ENCODE measurements at places on chromosomes 1 and 21. TPM values are rescaled to one million over a fixed set of nuclear protein-coding genes. Genes with fewer than 3 reads are reported as not detected.

Gene GUCA2A
- not detected for total RNA-seq

DNA sequence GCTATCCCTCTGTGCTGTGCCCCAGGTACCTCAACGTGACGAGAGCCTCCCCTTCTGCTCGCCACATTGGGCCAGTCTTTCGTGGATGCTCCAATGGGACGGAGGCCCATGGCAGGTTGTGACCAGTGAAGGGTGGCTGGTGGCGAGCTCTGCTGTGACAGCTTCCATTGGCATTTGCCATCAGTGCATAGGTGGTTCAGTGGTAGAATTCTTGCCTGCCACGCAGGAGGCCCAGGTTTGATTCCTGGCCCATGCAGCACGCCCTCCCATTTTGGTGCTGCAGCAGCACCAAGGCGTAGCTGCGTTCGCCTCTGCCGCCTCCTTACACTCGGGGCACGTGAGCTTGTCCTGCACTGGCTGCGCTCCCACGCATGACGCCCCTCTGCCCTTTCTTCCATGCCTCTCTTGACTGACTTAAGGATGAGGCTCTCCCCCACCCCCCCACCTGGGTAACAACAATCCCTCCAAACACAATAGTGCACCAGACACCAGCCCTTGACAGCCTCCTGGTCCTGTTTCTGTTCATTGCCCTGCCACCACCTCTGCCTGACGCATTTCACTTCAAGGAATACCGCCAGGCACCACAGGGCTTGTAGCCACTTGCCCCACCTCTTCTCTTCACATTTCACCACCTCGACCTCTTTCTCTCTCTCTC lies 24.7 kb upstream of the FCGR2A start:
- H3K36me3 ChIP-seq, result no peaks in the 10 kb centered on the region
- no peak overlapping the region for H3K4me3 ChIP-seq
- no peak overlapping the region for H3K27ac ChIP-seq
- H3K27me3 ChIP-seq, result peaks cover 9% of the 10 kb centered on the region
- no peak for DNase-seq

Gene GJA8
- total RNA-seq, result not detected

DNA sequence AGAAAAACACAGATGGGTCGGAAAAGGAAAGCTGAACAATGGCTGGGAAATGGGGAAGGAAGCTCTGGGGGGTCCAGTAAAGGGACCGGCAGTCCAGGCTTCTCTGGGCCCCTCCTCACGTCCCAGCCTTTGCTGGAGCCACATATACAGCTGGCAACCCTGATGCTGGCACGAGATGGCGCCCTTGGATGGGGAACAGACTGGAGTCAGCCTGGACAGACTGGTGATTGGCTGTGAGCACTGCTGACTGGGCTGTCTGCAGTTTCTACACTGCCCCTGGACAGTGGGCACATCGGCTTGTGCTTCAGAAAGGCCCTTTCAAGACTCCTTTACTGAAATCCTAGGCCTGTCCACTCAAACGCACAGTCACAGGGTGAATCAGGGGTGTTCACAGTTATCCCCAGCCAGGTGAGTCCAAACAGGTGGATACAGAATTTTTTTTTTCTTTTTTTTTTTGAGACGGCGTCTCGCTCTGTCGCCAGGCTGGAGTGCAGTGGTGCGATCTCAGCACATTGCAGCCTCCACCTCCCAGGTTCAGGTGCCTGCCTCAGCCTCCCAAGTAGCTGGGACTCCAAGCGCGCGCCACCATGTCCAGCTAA lies 31.1 kb upstream of the ZBTB40 start:
- H3K36me3 ChIP-seq, result no peaks in the 10 kb centered on the region
- H3K27me3 ChIP-seq, result peaks cover 35% of the 10 kb centered on the region
- peak; percentile 61 for DNase-seq
- no peak overlapping the region for H3K4me3 ChIP-seq
- H3K27ac ChIP-seq, result no peak overlapping the region
- no peaks in the 10 kb centered on the region for H3K4me1 ChIP-seq

DNA sequence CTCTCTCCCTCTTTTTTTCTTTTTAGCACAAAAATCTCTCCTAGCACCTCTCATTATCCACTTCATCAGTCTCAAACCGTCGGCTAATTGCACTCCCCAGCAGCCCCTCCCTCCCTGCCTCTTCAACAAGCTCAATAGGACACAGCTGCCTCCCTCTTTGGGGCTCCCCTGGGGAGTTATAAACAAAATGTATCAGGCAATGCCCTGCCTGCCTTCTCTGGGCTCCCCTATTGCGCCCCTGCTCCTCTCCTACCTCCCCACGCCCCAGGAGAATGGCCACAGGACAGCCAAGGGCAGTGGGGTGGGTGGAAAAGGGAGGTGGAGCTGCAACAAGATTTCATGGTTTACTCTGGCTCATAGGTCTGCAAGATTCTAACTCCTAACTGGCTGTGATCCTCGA lies 147.1 kb upstream of the GRIK3 start:
- peaks cover 9% of the 10 kb centered on the region for H3K27me3 ChIP-seq
- no peak overlapping the region for H3K4me3 ChIP-seq
- no peaks in the 10 kb centered on the region for H3K36me3 ChIP-seq
- H3K27ac ChIP-seq, result no peak overlapping the region
- no peaks in the 10 kb centered on the region for H3K4me1 ChIP-seq

- DNase-seq, result no peak
- no peaks in the 10 kb centered on the region for H3K36me3 ChIP-seq
- H3K4me3 ChIP-seq, result peak overlapping the region; percentile 17
- H3K27ac ChIP-seq, result peak overlapping the region; percentile 55
- peaks cover 5% of the 10 kb centered on the region for H3K27me3 ChIP-seq
Measured at GRCh38 chr21:37207441-37208009, 59.6 kb downstream of the VPS26C start.

Gene GTF2B
- 47.1 TPM for total RNA-seq

All from activated CD4-positive, alpha-beta memory T cell treated with anti-CD3 and anti-CD28 coated beads, Interleukin-2, amount 10 ng/mL, durations not matched to agents 7 days and 5 days (primary cell).